ENCODE measurements at places on chromosomes 3 and 15.
A peak's percentile ranks its signal among the peaks of the same experiment; 100 is the strongest.

DNA sequence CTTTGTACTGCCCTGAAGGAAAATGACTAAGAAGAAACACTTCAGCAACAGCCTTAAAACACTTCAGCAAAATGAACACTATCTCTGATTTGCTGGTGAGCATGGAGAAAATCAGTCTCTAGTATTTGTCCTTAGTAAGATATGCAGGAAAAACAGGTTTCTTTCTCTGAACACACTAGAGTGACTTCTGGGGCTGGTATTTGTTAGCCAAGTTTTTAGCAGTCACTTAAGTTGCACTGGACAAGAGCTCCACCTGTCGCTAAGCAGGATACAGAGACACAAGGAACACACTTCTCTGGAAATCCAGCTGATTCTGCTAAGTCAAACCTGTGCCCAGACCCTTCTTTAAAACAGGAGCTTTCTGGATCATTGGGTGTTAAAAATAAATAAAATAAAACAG is 65.3 kb downstream of the CHAC1 start:
- no peak for DNase-seq

GRCh38 chr3:48990636-48991469 is 812 bp downstream of the P4HTM start:
- DNase-seq = peak; percentile 16

- no peak for DNase-seq
Measured at GRCh38 chr3:194854659-194855390, 169.1 kb downstream of the FAM43A start.

DNA sequence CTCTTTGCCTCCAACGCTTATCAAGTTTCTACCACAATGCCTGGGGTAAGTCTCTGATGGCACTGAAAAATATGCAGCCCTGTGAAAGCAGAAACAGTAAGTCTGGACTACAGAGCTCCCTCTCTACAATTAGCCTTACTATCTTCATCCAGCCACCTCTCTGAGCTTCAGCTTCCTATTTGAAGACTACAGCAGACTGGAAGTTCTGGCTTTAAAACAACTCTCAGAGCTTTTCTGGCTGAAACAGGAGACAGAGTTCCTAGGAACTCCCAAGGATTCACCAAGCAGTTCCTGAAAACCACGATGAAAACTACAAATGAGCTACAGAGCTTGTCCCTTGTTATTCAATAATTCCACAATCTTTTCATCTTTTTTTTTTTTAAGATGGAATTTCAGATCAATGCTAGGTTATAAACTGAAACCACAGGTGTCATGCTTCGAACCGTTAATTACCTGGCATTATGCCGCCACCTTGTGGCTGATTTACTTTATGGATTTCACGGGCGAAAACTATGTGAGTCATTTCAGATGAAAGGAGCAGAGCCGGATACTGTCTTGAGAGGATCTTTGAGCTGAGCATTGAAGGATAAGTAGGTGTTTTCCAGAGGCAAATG is 3.9 kb downstream of the CRYGS start:
- DNase-seq = peak; percentile 81

- DNase-seq = no peak
Measured at GRCh38 chr15:75231836-75232235, 26.3 kb upstream of the GOLGA6C start.

GRCh38 chr3:168467115-168467714 is 371.5 kb upstream of the GOLIM4 start:
- no peak for DNase-seq

DNA sequence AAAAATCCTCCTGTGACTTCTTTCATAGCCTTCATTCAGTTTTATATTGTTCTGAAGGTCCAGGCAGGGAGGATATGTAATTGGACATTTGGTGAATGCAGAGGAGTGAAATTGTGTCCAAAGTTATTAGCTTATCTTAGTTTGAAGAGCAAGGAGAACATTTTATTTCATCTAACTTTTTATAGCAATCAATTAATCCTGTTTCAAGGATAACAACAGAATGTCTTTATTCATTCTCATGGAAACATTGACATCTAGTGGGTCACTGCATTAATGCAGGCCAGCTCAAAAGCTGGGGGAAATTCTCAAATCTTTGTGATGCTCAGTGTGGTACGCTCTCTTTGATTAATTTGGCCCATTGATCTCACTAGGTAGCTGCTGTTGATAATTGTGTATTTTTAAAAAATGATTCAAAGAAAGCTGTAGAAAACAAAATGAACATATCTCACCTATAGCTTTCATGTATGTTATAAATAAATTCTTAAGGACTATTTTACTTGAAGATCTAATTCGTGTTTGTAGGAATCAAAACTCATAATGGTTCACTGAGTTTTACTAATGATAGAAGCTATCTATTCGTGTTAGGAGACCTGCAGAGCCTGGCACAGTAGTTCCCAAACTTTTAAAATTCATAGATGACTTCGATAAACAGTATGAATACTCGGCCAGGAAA is 150.8 kb upstream of the KCNMB2 start:
- DNase-seq = peak; percentile 4

GRCh38 chr3:15572138-15572537 is 29.2 kb downstream of the HACL1 start:
- DNase-seq = no peak

DNA sequence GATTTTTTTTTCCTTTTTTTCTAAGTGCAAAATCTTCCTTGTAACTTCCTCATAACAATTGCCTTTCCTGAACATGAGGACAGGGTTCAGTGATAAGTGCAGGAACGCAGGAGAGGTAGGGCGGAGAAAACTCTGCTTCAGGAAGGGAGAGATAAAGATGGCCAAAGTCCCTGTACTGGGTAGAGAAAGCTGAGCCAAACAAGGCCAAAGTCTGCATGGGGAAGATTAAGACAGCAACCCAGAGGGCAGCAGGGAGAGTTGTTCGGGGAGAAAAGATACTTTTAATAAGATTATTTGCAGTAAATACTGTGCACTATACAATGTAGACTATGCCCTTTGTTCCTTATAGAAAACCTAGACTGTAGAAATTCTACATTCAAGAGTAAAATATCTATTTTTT is 55.4 kb upstream of the LRRFIP2 start:
- DNase-seq = no peak

- DNase-seq = no peak
Measured at GRCh38 chr15:80744826-80745225, 34.3 kb upstream of the CEMIP start.

DNA sequence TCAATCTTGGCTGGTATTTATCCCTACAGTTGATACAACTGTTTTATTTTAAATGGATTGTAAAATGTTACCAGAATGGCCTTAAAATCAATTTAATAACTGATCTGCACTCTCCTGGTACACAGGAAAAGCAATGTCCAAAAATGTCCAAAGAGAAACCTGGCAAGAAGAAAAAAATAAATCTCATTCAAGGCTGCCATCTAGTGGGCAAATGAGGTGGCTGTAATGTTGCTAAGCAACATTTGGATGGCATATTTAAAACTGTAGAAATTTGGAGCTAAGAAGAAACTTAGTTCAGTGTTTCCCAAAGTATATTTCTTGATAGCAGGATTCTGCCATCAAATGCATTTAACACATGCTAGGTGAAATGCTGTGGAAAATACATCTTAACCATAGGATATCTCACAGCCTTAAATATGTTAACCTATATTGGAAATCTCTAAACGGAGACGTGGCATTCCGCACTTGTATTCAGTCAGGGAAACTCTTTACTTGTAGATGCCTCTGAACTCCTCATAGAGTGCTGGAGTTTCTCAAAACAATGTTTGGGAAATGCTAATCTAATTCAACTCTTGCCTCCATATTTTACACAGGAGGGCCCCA is 216.8 kb downstream of the ERC2 start:
- DNase-seq = no peak

DNA sequence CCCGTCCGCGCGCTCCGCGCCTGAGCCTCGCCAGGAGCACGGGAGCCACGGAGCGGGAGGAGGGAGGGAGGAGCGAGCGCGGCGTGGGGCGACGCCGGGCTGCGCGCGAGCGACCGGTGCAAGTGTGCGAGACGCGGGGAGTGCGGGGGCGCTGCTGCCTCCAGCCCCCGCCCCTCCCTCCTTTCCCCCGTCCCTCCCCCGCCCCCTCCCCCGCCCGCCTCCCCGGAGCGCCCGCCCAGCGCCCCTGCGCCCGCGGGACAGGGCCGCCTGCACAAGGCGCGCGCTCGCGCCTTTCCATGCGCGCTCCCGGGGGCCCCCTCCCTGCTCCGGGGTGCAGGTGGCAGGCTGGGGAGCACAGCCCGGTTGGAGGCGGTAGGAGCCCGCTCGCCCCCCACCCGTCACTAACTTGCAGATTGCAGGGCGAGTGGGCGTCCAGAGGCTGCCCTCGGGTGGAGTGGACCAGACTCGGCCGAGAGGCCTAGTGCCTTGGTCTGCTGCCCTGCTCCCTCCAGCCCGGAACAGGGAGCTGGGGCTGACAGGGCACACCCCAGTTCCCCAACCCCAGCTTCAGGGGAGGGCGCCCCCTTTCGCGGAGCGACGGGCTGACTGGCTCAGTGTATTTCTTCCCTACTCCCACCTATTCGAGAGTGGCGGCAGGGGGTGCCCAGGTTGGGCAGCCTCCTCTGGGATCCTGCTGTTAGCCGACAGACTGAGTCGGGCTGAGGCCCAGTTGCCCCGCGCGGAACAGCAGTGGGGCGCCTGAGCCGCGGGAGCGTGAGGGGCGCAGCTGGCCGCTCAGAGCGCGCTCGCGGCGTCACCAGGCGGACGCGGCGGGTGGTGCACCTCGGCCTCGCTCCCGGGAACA is at the start of gene WNT7A:
Gene WNT7A, minus strand, starts transcription at position 126 of the 865 bp plus-strand sequence. CDS start 255 bp downstream, outside the sequence.
- DNase-seq = peak; percentile 47

- no peak for DNase-seq
Measured at GRCh38 chr3:129934234-129935123, 40.0 kb upstream of the TRH start.

GRCh38 chr15:48976444-48977088 is 12.8 kb upstream of the SHC4 start:
- DNase-seq = no peak

GRCh38 chr3:130539005-130539404 is 22.0 kb downstream of the COL6A6 start:
- peak; percentile 12 for DNase-seq

GRCh38 chr3:181790561-181790960 is 78.8 kb downstream of the SOX2 start:
- no peak for DNase-seq

GRCh38 chr3:43490640-43491185 is 131.1 kb downstream of the ANO10 start:
- DNase-seq = no peak

- no peak for DNase-seq
Measured at GRCh38 chr3:16071206-16071605, 103.3 kb upstream of the GALNT15 start.

- DNase-seq = no peak
Measured at GRCh38 chr15:64324165-64324877, 31.7 kb downstream of the CSNK1G1 start.

GRCh38 chr3:110027446-110028080 is 690.2 kb upstream of the DPPA4 start:
- DNase-seq = no peak

Measured in activated T-cell treated with anti-CD3 and anti-CD28 coated beads for 24 hours (primary cell).